Activated T-cell treated with anti-CD3 and anti-CD28 coated beads for 24 hours (primary cell): ENCODE measurements at places on chromosomes 1 and 21.

- DNase-seq = no peak
Observed at GRCh38 chr1:186812570-186812969, 16.2 kb upstream of the PLA2G4A start.

- DNase-seq = peak; percentile 64
Observed at GRCh38 chr1:19240673-19241538, 10.4 kb downstream of the EMC1 start.

GRCh38 chr1:172390683-172391551 is 29.6 kb upstream of the C1orf105 start:
- DNase-seq = no peak

DNA sequence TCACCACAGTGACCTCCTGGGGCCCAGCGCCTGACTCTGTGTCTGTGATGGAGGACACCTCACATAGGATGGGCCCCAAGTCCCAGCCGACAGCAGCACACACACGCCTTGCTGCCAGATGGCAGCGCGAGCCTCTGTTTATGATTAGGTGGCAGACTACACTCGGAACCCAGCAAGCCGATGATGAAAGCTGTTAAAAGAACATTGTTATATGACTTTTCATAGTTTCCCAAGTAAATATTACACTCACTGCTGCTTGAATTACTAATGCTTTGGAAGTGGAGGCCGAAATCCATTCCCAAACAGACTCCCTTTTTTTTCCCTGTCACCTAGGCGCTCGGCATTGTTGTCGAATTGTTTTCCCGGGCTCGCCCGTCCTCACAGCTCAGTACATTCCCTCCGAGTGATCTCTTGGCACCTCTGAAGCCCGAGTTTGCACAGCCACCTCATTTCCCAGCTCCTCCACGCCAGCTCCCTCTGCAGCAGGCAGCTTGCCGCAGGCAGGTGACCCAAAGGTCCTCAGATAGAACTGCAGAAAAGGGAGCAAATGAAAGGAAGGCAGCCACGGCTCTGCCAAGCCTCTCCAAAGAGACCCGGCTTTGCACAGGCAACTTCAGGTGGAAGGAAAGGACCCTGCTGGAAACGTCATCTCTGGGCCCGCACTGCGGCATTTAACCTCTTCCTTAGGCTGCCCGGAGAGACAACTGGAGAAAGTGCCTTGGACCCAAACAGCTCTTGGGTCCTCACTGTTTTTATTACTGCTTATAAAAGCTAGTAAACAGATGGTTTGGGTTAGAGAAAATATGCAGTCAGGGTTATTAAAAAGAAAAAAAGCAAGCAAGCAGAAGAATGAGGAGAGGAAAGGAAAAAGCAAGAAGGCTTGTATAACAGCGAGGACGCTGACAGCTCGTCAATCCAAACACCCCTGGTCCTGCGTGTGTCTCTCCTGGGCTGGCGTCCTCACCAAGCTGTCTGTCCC is 72.2 kb upstream of the SLC25A33 start:
- no peak for DNase-seq

- no peak for DNase-seq
Observed at GRCh38 chr1:78334952-78335351, 155.8 kb upstream of the PTGFR start.

- DNase-seq = no peak
Observed at GRCh38 chr1:211579440-211580302, 710 bp upstream of the SLC30A1 start.

GRCh38 chr1:6612641-6613360 is 730 bp upstream of the PHF13 start:
- peak; percentile 23 for DNase-seq

GRCh38 chr1:155860970-155861510 is 1.7 kb downstream of the SYT11 start:
- no peak for DNase-seq

DNA sequence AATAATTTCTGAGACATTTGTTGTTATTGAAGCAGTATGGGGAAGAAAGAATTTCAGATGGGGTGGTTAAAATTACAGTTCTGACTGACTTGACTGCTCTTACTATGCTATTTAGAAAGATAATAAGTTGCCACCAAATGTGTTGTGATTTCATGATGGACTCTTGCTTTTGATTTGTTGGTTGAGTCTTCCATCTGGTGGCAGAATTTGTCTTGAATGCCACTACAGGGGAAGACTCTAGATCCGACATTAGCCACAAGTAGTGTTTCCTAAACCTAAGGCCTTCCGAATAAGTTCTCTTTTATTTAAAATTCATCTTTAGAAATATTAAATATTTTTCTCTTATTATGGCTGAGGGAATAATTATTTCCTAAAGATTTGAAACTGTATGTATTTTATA is 190.9 kb upstream of the ADGRL4 start:
- DNase-seq = no peak

- DNase-seq = no peak
Observed at GRCh38 chr1:245516284-245516759, 361.5 kb downstream of the KIF26B start.

- no peak for DNase-seq
Observed at GRCh38 chr1:177122461-177123251, 41.9 kb downstream of the ASTN1 start.

GRCh38 chr21:26280775-26281174 is 110.2 kb upstream of the APP start:
- no peak for DNase-seq

- no peak for DNase-seq
Observed at GRCh38 chr1:10302416-10302815, 92.0 kb downstream of the KIF1B start.

GRCh38 chr1:20700636-20701215 is 17.1 kb downstream of the KIF17 start:
- DNase-seq = no peak

GRCh38 chr1:67213948-67214347 is 47.7 kb downstream of the IL23R start:
- DNase-seq = no peak

GRCh38 chr1:57206038-57206437 is 217.8 kb downstream of the DAB1 start:
- no peak for DNase-seq

DNA sequence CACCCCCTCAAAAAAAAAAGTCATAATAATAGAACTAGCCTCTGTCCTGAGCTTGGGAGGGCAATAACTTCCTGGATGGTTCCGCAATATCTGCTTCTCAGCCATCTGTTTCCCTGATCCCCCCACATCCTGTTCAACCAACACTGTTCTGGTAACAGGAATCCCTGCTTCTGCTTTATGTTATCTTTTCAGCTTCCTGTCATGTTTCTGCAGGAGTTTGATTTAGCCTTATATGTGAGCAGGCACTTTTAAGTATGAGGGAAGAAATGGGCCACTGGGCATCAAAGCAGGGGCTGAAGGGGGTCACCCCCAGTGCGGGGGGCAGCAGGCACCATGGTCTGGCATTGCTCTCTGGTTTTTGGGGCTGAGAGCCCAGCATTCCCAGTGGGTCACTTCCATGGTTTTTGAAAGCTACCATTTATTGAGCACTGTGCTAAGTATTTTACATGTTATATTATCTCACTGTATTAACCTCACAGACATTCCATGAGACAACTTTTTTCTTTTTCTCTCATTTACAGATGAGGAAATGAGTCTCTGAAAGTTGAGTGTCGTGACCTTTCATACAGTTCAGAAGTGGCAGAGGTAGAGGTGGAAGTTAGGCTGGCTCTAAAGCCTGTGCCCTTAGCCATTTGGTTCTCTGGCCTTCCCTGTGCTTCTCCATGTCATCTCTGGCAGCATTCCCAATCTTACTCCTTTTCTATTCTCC is 61.9 kb downstream of the DNTTIP2 start:
- no peak for DNase-seq

- no peak for DNase-seq
Observed at GRCh38 chr1:210296682-210297081, 32.0 kb upstream of the HHAT start.

- DNase-seq = no peak
Observed at GRCh38 chr1:236896716-236897115, 101.6 kb downstream of the MTR start.

DNA sequence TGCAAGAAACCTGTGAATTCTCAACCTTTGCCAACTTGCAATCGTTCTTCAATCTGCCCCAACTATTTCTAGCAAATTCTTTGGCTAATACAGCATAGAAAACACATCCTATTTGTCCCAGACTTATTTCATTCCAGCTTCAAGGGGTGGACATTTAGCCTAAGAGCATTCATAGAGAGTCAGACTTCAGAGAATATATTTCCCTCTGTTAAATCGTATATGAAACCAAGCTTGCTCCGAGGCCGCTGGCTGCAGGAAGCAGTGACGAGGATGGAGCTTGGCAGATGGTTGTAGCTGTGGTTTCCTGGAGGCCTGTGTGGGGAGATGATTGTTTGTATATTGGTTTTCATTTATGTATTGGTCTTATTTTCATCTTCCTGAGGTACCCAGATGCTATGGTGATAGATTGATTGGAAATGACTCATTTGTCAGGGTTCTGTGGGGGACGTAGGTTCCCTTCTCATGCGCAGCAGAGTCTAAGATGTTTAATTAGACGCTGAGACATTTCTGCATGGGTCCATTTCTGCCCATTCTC is 26.1 kb downstream of the MAN1C1 start:
- peak; percentile 43 for DNase-seq

DNA sequence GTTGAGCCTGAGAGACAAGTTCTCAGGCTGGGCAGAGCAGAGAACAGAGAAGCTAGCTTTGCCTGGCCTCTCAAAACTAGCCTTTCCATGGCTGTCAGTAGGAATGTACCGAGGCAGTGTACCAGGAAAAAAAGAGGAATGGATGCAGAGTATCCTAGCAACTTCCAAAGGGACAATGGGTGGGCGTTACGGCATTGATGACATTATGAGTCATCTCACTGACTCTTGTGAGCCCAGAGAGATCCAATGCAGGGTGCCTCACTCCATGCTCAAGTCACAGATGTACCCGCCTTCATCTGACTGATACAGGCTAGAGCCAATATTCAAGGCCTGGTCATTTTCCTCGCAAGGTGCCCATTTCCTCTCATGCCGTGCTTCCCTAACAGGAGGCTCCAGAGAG is 51.4 kb upstream of the C8B start:
- DNase-seq = no peak

DNA sequence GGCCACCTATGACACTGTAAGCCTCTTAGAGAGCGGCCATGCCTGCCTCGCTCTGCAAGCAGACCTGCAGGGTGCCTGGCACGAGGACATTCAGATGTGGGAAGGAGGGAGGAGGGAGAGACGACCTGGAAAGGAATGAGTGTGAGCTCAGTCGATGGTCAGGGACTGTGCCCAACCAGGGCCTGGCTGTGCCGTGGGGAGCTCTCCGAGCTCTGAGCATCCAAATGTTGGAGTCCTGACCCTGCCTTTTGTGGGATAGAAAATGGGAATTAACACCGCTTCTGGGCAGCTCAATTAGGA is 7.3 kb downstream of the CSTB start:
- no peak for DNase-seq

GRCh38 chr21:45980697-45981096 is 873 bp upstream of the COL6A1 start:
- no peak for DNase-seq

DNA sequence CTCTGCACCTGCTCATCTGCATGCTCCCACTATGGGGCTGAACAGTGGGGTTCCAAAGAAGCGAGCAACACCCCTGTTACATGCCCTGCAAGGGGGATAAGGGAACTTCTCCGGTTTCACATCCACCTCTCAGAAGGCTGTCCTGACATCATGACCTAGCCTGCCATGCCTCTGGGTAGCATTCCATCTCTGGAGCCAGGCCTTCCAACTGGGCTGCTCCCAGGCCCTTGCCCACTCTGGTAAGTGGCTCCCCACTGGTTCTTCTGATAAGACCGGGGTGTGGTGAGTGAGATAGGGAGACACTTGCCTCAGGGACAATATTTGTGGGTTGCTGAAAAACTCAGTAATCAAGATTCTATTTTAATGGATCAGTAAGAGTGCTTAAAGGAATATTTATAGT is 57.8 kb downstream of the KCNJ15 start:
- DNase-seq = no peak

GRCh38 chr1:180639871-180640270 is 8.0 kb downstream of the XPR1 start:
- DNase-seq = no peak

GRCh38 chr1:10057796-10058195 is 25.0 kb downstream of the UBE4B start:
- DNase-seq = no peak

DNA sequence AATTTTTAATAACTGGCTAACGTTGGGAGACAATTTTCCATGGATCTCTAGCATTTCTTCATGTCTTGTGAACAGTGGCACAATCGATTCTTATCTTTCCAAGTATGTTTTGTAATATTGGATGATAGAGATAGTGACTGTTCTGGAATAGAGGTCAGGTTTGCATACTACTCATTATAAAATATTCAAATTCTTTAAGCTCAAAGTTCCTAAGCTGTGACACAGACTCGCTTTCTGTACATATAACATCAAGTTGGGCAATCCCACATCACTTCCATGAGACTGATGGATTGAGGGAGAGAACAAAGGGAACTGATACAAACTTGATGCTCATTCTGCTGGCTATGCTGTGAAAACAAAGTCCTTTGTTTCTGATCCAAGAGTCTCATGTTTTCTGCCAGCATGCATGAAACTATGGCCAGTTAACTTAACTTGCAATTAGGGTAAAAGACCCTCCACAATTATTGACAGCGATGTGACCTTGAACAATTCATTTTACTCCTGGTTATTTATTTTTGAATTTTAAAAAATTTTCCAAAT is 392.4 kb downstream of the TTLL7 start:
- DNase-seq = no peak

DNA sequence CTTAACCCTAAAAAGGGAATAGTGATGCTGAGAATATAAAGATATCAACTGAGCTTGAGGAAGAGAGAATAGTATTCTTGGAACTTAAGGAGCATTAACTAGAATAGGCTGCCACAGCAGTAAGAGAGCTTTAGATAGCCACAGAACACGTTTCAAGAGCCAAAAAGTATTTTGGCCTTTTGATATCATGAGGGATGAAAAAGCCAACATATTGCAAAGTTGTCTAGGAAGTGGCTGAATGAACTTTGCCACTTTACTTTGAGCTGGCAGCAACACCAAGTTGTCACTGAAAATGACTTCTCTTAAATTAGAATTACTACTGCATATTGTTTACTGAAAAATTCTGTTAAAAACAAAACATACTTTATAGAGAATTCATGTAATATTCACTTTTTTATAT is 1476.2 kb downstream of the MRPL39 start:
- DNase-seq = no peak

DNA sequence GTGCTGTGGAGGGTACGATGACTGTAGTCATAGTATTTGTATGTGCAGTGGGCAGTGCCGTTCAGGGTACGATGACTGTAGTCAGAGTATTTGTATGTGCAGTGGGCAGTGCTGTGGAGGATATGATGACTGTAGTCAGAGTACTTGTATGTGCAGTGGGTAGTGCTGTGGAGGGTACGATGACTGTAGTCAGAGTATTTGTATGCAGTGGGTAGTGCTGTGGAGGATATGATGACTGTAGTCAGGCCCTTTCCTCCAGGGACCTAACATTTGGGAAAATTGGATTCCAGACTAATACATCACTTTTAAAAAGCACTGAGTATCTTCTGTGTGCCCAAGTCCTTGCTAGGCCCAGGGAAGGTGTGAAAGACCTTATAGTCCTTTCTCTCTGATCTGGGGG is 2.9 kb downstream of the ZNF672 start:
- DNase-seq = no peak

DNA sequence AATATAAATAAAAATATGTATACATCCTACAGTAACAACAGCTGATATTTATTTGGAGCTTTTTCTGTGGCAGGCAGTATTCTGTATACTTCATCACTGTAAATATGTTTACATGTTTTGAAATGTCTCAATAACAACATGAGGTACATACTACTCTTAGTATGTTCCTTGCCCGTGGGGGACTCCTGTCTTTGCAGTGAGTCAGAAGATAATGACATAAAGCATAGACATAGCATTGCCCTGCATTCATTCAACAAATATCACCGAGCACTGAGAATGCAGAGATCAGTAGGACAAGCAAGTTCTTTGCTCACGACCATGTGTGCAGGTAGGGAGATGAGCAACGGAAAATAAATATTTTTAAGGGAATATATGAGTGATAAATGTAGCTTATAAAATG is 246.5 kb downstream of the LTN1 start:
- no peak for DNase-seq
